ENCODE measurements at places on chromosomes 2 and 18.

GRCh38 chr18:48024009-48024512 is 93.6 kb upstream of the SMAD2 start:
- no peak for DNase-seq

GRCh38 chr18:48842259-48843061 is 108.3 kb downstream of the SMAD7 start:
- DNase-seq: peak; percentile 71

DNA sequence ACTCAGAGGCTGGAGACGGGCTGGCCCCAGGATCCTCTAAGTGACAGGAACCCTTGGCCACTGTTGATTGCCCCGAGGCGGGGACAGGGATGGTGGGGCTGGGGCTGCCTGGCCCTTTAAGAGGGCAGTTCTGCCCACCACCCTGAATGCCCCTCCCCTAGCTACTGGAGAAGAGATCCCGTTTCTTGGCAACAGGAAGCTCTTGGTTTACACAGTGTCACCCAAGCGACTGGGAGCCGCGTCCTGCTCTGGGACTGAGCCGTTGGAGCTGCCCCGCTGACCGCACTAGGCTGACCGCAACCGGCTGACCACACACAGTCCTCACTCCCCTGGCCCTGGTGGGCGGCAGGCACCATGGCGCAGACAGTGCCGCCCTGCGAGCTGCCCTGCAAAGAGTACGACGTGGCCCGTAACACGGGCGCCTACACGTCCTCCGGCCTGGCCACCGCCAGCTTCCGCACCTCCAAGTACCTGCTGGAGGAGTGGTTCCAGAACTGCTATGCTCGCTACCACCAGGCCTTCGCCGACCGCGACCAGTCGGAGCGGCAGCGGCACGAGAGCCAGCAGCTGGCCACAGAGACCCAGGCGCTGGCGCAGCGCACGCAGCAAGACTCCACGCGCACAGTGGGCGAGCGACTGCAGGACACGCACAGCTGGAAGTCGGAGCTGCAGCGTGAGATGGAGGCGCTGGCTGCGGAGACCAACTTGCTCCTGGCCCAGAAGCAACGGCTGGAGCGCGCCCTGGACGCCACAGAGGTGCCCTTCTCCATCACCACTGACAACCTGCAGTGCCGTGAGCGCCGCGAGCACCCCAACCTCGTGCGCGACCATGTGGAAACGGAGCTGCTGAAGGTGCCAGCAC is at the start of gene TEKT4:
TEKT4 (plus strand) TSS at position 205 of the 862 bp plus-strand sequence; CDS start at position 355, 150 bp downstream.
- no peak for DNase-seq

DNA sequence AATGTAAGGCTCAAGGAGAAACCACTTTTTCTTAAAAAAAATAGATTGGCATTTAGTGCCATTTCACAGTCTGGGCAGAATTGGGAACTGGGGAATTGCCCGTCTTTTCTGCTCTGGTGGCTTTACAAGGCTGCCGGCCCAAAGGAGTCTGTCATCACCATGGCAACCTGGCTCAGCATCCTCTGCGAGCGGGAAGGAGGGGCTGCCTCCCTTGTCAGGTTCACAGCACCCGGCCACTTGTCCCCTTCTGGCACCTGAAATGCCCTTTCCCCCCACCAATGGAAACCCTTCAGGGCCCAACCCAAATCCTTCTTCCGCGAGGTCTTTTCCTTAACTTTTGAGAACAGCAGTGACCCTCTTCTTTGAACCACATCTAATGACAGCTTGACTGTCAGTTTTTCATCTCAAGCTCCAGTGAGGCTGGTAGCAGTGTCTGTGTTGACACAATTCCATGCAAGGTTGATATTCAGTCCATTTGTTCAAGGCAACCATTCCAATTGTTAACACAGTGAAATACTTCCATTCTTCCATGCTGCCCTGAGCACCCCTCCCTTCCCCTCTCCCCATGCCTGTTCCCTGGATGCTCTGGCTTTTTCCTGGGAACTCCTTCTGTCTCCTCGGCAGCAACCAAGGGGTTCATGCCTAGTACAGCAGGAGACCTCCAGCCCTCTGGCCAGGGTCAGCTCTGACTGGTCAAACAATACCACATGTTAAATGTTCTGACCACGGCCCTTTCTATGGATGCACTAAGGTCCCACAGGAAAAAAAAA is 79.6 kb downstream of the DNER start:
- no peak for DNase-seq

GRCh38 chr2:16656784-16657391 is 8.7 kb downstream of the CYRIA start:
- no peak for DNase-seq

- no peak for DNase-seq
These were observed 72.3 kb downstream of the TANK start for GRCh38 chr2:161232571-161232970.

GRCh38 chr2:173240083-173240482 is 114.6 kb upstream of the CDCA7 start:
- DNase-seq: peak; percentile 19

- no peak for DNase-seq
These were observed 109.0 kb downstream of the COL6A3 start for GRCh38 chr2:237304763-237305514.

- DNase-seq: no peak
These were observed 1559.3 kb upstream of the ZEB2 start for GRCh38 chr2:146079216-146079615.

DNA sequence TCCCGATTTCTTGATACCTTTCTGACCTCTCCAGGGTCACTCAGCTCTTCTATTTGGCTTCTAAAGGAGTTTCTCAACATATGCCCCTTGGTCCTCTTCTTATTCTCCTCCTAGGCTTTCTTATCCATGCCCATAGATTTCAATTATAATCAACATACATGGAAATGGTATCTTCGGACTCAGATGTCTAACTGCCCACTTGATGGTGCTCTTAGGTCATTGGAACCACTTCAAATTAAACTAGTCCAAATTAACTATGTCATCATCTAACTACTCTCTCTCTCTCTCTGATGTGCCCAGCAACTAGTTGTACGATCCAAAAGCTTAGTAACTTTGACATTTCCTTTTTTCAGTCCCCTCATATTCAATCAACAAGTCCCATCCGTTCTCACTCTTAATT is 43.2 kb upstream of the GPR75 start:
- no peak for DNase-seq

GRCh38 chr2:223040527-223040926 is 11.5 kb upstream of the KCNE4 start:
- DNase-seq: no peak

- DNase-seq: no peak
These were observed 6.1 kb downstream of the SMAD7 start for GRCh38 chr18:48944634-48945033.

GRCh38 chr18:77899972-77900754 is 650.5 kb downstream of the GALR1 start:
- peak; percentile 62 for DNase-seq

DNA sequence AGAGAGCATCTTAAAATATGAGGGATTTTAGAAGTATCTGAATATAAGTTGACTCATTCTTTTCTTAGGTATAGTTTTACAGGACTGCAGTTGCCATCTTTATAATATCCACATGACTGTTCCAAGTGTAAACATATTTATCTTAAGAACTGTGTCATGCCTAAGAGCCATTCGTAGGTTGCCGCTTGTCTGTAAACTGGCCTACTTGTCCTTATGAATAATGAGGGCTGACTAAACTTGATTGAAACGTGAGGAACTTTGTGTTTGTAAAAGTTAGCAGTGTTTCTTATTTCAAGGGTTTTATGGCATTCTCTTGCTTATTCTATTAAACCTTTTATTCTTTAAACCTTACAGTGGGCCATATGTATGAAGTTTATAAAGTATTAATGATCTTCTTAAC is 99.6 kb downstream of the MAP3K20 start:
- DNase-seq: no peak

GRCh38 chr18:26919627-26920026 is 54.1 kb upstream of the AQP4 start:
- DNase-seq: no peak

DNA sequence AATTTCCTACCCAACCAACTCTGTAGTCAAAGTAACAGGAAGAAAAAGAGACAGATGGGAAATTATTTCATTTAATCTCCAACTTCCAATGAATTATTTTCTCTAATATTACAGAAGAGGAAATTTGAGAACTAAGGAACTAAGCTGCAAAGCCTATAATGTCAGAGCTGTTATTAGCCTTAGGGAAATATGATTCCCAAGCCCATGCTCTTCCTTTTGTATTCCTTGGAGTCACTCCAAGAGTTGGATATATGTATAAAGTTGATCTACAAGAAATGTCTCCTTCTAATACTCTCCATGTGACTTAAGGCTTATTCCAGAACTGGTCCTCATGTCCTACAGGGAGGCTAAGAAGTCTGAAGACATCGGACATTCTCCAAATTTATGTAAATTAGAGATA is 31.6 kb upstream of the VWC2L start:
- DNase-seq: no peak

DNA sequence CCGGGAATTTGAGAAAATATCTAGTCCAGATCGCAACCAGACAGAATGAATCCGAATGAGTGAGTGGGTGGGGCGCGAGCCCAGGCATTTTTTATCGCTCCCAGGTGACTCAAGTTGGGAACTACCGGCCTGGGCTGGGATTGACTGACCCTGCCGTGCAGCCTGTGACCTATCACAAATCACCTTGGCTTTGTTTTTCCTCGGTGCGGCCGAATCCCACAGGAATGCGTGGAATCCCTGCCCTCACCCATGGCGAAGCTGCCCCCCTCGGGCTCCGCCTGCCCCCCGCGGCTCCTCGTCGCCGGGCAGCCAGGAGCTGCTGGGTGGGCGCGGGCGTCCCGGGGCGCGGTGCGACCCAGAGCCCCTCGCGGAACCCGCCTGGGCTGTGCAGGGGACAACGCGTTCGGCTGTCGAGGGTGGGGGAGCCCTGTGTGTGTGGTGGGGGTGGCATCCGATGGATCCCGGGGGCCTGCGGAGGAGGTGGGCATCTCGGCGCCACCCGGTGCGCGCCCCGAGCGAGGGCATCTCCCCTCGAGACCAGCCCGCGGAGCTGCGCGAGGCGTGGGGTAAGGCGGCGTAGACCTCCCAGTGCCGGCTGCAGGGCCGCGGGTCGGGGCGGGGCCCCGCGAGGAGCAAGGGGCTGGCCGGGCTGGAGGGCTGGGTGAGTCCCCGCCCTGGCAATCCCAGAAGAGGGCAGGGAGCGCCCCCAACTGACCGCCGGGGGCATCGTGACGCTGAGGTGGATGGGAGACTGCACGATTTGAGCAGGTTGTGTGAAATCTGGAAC is 16.5 kb downstream of the B3GNT7 start:
- peak; percentile 48 for DNase-seq

DNA sequence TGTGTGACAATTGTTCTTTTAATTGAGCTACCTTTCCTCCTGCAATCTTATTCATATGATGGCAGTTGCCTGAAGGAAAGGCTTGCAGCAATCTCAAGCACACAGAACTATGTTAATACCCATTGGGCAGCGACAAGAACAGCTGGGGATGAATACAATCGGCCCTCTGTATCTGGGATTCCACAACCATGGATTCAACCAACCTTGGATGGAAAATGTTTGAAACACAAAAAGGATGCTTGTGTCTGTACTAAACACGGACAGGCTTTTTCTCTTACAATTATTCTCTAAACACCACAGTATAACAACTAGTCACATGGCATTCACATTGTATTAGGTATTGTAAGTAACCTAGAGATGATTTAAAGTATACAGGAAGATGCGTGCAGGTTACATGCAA is 256.1 kb upstream of the SIX2 start:
- DNase-seq: no peak

GRCh38 chr2:102971701-102972100 is 209.9 kb downstream of the TMEM182 start:
- DNase-seq: no peak

- no peak for DNase-seq
These were observed 91.8 kb upstream of the CHST9 start for GRCh38 chr18:27276886-27277285.

GRCh38 chr2:30191819-30192271 is 39.5 kb upstream of the LBH start:
- no peak for DNase-seq

DNA sequence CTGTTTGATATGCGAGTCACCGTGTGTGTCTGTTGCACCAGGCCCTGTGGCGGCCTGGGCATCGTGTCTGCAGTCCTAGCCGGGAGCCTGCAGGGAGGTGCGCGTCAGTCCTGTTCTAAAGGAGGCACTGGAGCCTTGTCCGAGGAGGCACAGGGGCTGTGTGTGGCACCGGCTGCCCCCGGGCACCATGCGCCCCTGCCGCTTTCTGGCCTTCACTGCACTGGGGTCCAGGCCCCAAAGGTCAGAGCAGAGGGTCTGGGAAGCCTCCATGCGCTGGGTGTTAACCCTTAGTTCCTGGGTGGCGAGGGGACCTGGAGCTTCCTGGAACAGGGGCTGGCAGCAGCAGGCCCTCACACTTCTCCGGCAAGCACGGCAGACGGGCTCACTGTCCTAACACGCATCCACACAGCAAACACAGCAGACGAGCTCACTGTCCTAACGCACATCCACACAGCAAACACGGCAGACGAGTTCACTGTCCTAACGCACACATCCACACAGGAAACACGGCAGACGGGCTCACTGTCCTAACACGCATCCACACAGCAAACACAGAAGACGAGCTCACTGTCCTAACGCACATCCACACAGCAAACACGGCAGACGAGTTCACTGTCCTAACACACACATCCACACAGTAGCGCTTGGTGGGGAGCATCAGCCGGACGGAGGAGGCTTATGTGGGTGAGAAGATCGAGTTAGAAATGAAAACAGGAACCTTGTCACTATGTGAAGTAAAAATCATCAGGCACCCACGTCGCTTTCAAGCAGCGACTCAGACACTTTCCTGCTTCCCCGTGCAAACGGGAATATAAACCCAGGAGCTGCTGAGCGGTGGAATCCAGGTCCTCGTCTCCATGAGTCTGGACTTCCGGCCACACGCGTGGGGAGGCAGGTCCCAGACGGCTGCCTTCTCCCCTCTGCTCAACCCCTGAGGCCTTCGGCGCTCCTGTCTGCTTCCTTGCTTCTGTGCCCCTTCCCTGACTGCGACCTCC is 65.3 kb downstream of the TPO start:
- DNase-seq: no peak

DNA sequence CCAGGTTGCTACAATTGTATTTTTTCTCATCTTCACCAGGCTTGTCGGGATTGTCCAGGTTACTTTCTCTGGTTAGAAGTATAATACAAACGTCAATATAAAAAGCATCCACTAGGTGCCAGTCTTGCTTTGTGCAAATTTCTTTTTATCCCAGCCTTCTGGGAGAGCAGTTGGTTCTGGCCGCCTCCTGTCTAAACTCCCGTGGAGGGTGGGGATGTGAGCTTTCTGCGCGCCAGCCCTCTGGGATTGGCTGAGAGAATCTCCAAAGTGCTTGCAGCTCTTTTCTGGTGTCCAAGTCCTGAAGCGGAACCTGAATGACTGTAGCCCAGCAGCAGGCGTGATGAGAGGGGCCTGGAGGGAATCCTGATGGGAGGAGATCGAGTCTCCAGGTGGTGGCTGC is 22.4 kb upstream of the TOGARAM2 start:
- peak; percentile 65 for DNase-seq

- DNase-seq: peak; percentile 75
These were observed 63.6 kb downstream of the TRABD2A start for GRCh38 chr2:84817239-84817655.

GRCh38 chr2:178884440-178884839 is 77.2 kb upstream of the TTN start:
- no peak for DNase-seq

Measured in activated CD4-positive, alpha-beta T cell treated with anti-CD3 and anti-CD28 coated beads, Interleukin-2, amount 50 U/mL, for 16 hours (primary cell).